ENCODE measurements at places on chromosomes 1 and 21. TPM values are rescaled to one million over a fixed set of nuclear protein-coding genes. Genes with fewer than 3 reads are reported as not detected.

GRCh38 chr1:225999912-226000337 is 782 bp upstream of the SDE2 start:
- DNase-seq, result no peak

GRCh38 chr1:152109998-152110294 is 5.3 kb downstream of the TCHH start:
- DNase-seq, result no peak

GRCh38 chr1:204065174-204065985 is 7.5 kb upstream of the SOX13 start:
- DNase-seq, result no peak

DNA sequence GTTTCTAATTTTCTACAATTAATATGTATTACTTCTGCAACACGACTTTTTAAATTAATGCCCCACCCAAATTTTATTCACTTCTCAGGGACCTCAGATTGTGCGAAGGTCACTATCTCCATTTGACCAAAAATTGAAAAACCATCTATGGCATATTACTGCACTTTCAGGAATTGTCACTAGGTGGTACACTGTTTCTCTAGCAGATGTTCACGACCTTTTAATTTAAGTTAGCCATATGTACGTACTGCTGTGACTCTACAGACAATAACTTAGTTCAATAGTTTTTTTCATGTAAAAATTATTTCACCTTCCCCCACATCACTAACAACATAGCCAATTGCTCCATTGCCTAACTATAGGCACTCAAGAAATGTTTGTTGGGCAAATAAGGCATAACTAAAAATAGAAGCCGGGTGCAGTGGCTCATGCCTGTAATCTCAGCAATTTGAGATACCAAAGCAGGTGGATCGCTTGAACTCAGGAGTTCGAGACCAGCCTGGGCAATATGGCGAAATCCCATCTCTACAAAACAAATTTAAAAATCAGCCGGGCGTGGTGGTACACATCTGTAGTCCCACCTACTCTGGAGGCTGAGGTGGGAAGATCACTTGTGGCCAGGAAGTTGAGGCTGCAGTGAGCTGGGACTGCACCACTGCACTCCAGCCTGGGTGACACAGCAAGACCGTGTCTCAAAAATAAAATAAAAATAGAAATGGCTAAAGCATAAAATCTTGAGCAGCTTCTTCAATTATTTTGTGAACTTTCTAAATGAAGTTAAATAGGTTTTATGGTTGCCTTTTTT is 75.7 kb upstream of the PKN2 start:
- no peak for DNase-seq

DNA sequence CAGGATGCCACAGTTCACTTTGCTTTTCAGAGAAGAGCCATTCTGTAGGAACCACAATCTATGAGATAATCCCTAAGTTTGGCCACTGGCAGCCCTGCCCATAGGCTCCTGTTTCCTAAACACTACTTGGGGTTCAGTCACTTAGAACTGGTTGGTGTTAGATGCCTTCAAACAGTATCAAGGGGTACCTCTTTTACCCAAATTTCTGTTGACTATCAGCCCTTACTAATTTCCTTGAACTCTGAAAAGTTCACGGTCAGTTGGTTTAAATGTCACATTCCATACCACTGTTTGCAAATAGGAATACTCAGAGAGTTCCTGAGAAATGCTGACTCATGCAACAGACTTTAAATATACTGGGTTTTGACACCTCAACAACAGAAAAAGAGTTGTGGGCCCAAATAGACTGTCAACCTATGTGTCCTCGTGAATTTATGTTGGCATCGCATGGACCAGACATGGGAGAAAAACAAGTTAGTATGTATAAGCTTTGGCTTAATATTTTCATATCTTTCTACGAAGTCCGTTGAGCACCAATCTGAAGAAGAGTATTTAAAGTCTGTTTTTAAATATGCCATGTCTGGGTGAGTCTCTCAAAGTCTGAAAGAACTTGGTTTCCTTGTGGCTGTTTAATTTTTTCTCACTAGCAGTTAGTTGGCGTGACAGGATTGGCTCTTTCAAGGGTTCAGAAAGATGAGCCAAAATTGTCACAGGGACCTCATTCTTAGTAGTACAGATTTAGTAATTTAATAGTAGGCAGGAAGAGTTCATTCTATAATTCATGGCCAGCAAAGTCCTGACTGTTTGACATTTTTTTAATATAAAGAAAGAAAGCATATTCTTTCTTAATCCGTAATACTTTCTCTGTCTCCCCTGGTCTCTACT is 56.5 kb upstream of the ZNF326 start:
- DNase-seq, result no peak

DNA sequence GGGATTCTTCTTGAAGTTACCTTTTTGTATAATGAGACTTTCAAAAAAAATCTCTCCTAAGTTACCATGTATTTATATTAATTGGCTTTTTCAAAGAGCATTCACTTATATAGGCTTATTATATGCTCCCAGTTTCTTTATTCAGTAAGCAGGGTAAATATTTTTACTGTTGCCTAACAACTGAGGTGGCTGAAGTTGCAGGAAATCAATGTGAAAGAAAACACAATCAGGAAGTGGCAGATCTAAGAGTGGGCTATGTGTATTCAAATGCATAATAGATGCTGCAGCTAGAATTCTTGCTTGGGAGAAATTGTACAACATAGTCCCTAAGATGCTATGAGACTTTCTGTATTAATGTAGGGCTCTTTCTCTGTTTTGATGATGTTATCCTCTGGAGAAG is 606.9 kb downstream of the NUF2 start:
- DNase-seq, result no peak

GRCh38 chr1:183097438-183098051 is 74.3 kb downstream of the LAMC1 start:
- DNase-seq, result no peak

GRCh38 chr1:28983509-28984310 is 69.3 kb downstream of the EPB41 start:
- DNase-seq, result no peak

GRCh38 chr1:7520496-7520895 is 250.6 kb upstream of the VAMP3 start:
- no peak for DNase-seq

The TNFRSF18 gene
- 0.44 TPM for total RNA-seq

The VASH2 gene
- 0.30 TPM for total RNA-seq

The GUCA2B gene
- not detected for total RNA-seq

The KRTAP10-5 gene
- not detected for total RNA-seq

The SCAMP3 gene
- 61.1 TPM for total RNA-seq

The CFHR2 gene
- not detected for total RNA-seq

The GREM2 gene
- total RNA-seq, result 0.30 TPM

The EYA3 gene
- 9.2 TPM for total RNA-seq

The CACNA1S gene
- not detected for total RNA-seq

The IL12RB2 gene
- total RNA-seq, result 6.5 TPM

The RGS16 gene
- 1.3 TPM for total RNA-seq

The LCE1E gene
- total RNA-seq, result not detected

All from tibial nerve (tissue), 4 donors.